Progenitor cell of endocrine pancreas (in vitro differentiated cells): ENCODE measurements at places on chromosomes 5 and 9.

DNA sequence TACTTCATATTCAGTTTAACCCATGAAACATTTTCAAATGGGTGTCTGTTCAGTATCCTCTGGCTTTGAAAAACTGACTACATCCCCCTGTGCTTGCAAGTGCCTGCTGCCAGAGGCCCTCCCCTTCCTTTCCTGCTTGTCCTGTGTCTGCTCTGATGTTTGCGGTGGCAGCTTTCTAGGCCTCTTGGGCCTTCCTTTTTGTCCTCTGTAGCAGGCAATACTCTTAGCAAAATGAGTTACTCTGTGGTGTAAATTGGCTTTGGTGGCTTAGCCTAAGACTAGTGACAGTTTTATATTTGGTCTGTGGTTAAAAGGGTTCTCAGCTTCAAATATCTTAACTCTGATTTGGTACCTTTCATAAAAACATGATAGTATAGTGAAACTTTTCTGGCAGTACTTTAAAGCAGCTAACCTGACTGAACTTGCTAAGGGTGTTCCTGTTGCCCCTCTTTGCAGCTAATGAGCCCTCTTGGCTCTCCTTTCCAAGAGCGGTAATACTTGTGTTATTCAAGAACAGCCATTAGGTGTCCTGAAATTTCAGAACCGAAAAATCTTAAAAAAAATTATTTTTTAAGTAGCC is 76.6 kb downstream of the GOLM1 start:
- no peak overlapping the region for H3K4me3 ChIP-seq
- H3K36me3 ChIP-seq: peaks cover 46% of the 10 kb centered on the region
- no peak for DNase-seq
- H3K4me1 ChIP-seq: no peaks in the 10 kb centered on the region
- no peaks in the 10 kb centered on the region for H3K27me3 ChIP-seq
- peak overlapping the region; percentile 62 for H3K27ac ChIP-seq

DNA sequence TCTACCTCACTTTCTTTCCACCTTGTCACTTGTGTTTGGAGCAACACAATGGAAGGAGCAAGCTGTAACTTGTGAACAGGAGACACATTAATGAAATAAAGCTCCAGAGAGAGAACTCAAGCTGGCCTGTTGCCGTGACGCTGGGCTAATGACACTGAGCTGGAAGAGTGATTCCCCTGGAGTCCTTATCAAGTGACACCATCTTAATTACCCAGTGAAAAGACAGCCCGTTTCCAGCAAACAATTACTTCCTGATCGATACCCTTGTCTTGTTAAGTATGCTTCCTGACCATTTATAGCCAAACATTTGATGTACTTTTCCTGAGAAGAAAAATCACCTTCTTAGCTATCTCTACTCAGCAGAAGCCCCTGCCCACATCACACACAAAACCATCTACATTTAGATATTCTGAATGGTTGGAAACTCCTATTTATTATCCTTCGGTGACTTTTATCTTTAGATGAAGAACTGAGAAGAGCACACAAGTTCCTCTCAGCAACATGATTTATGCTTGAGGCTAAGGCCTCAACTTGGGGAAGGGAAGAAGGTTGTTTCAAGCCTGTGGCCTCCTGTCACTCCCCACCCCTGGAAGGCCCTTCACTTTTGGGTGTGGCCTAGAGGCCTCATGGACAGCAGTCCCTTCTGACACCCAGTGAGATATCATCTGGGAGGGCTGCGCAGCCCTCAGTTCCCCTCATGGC is 34.1 kb downstream of the CRHBP start:
- no peak for DNase-seq
- no peak overlapping the region for H3K27ac ChIP-seq
- peaks cover 6% of the 10 kb centered on the region for H3K4me1 ChIP-seq
- H3K4me3 ChIP-seq: no peak overlapping the region
- H3K27me3 ChIP-seq: no peaks in the 10 kb centered on the region
- no peaks in the 10 kb centered on the region for H3K36me3 ChIP-seq

DNA sequence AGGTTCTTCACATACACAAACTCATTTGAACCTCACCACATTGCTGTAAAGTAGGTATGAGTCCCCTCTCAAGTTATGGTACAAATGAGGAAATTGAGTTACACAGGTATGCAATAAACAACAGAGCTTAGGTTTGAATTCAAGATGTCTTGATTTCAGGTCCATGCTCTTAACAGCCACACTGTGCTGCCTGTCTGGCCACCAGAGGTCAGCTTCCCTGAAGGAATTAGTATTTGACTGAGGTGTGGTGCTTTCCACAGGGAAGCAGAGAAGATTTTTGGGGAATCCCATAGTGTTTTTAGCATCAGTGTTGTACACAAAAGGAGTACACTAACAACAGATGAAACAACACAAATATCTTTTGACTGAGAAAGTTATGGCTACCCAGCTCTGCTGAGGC is 94.4 kb upstream of the ITGA1 start:
- H3K27ac ChIP-seq: no peak overlapping the region
- H3K4me1 ChIP-seq: peaks cover 3% of the 10 kb centered on the region
- no peak for DNase-seq
- H3K36me3 ChIP-seq: no peaks in the 10 kb centered on the region

- DNase-seq: no peak
- peaks cover 13% of the 10 kb centered on the region for H3K4me1 ChIP-seq
- H3K27ac ChIP-seq: peak overlapping the region; percentile 67
- H3K4me3 ChIP-seq: peak overlapping the region; percentile 65
- H3K36me3 ChIP-seq: peaks cover 1% of the 10 kb centered on the region
Observed at GRCh38 chr5:1112596-1113331, 901 bp upstream of the SLC12A7 start.

DNA sequence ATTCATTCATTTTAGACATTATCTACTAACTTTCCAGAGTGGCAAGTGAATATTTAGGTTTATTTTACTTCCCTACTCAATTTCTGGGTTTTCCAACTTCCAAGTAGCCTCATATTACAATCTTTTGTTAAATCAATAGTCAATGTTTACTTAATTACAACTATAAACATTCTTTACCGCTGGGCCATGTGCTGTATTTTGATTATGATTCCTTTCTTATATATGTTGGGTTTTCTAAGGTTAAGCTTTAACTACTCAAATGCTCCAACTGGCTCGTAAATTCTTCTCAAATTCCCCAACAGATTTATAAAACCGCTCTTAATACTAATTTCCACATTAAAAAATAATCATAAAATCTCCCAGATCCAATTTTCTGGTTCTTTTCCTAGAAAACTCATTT is 110.1 kb upstream of the ABCA1 start:
- no peak overlapping the region for H3K27ac ChIP-seq
- H3K36me3 ChIP-seq: peaks cover 1% of the 10 kb centered on the region
- H3K4me1 ChIP-seq: peaks cover 13% of the 10 kb centered on the region
